Mucosa of descending colon (tissue), 3 donors: ENCODE measurements at places on chromosomes 3 and 15. TPM values are rescaled to one million over a fixed set of nuclear protein-coding genes. Genes with fewer than 3 reads are reported as not detected.

The CHCHD4 gene
- 15.2 TPM for total RNA-seq

DNA sequence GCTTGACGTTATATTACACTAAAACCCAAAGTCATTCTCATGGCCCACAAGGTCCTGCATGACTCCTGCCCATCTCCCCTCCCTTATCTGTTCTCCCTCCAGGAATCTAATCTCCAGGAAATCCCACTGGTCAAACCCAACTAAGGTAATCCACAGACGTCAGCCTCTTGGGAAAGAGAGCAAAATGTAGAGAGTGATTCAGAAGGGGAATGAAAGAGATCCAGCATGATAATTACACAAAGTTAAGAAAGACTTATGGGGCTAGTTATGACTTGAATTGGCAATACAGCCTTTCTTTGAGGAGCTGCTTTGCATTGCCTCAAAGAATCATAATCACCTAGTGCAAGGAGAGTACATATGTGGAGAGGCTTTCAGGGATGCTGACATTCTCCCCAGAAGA lies 137.8 kb upstream of the MYRIP start:
- DNase-seq, result no peak

DNA sequence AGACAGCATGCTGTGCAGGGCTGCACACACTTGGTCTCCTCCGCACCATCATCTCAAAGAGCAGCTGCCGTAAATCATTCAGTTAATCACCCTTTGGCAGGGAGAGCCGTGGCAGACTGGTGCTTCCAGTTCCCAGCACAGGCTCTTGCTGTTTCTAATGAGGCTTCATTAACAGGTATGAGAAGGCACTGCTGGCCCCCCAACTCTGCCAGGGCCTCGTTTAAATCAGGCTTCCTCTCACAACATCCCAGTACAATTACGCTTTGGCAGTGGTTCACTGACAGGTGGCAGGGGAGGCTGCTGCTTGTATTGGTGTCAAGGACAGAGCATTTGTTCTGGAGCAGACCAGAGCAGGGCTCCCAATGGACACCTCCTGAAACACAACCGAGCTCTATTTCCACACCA lies 77.1 kb downstream of the BFSP2 start:
- peak; percentile 53 for DNase-seq

DNA sequence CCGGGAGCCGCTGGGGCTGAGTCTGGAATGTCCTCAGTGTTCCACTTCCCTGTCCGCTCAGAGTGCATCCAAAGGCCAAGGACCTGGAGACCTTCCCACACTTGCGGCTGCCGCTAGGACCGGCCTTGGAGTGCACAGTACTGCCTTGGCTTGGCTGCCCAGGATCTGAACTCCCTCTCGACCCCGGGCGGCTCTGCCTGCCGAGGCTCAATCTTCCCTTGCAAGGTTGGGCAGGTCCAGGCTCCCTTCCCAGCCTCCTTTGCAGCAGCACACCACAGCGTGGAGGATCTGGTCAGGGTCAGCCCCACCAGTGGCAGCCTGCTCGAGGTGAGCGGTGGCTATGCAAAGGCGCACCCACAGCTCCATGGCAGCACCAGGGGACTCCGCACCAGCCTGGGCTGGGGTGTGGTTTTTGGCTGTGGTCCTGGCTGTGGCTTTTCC lies 69.2 kb downstream of the PLXNA1 start:
- peak; percentile 78 for DNase-seq

GRCh38 chr3:178618896-178619295 lies 82.7 kb downstream of the KCNMB2 start:
- DNase-seq, result no peak
